ENCODE measurements at places on chromosomes 12 and 14.

GRCh38 chr12:38785381-38785780, 120.0 kb downstream of the CPNE8 start:
- no peak for DNase-seq

DNA sequence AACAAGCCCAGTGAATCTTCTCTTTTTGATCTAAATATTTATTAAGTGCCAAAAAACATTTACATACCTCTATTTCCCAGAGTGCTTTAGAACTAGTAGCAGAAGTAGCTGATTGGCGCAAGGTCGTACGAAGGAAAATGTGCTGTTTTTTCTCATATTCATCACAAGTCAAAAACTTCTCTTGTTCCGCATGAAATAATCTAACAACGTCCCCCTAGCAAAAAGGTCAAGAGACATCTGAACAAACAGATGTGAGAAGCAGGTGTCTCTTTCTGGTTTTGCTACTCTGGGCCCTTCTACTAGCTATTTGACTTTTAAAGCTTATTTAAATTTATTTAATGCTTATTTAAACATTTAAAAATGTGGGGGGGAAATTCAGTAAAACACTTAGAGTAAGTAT, 117.8 kb downstream of the ITPR2 start:
- DNase-seq: no peak

GRCh38 chr14:66360366-66360926, 125.7 kb upstream of the CCDC196 start:
- DNase-seq: no peak

DNA sequence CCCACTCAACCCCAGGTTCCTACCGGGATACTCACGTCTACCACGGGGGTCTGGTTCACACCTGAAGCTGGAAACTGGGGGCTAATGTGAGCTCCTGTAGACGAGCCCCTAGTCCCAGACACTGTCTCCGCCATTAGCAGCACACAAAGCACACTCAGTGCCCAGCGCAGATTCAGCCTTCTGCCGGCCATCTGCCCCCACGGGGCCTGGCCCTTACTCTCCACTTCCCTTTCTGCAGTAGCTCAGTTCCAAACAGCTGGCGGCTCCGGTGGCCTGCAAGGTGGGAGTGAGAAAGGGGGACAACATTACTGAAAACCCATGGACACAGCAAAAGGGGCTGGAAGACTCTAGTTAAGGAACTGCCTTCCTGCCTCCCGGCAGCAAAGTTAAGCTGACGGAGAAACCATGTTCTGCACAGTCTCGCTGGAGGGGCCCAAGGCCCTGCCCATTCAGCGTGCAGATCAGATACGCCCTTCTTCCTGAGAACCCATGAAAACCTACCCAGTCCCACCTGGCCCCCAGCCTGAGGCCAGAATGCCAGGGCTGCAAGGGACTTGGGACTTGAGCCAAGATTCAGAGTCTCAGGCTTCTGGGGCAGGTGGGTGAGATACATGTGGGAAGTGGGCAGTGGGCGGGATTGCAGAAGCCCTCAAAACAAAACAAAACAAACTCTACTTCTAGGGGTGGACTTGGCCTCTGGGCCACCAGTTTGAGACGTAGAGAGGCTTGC, 2.1 kb downstream of the SLC8B1 start:
- DNase-seq: no peak

GRCh38 chr14:35818346-35819115, 7.6 kb upstream of the BRMS1L start:
- DNase-seq: no peak

DNA sequence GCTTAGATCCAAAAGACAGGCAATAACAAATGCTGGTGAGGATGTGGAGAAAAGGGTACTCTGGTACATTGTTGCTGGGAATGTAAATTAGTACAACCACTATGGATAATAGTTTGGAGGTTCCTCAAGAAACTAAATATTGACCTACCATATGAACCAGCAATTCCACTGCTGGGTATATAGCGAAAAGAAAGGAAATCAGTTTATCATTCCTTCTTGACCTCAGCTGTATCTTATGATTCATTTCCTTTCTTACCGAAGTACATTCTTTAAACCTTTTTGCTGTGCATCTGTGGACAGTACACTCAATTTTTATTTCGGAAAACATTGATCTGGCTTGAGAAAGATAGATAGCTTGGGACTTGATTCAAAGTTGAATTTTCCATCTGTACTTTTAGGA, 183.2 kb upstream of the LRFN5 start:
- no peak for DNase-seq

- DNase-seq: no peak
Measured at GRCh38 chr14:81348061-81348460, 52.1 kb downstream of the STON2 start.

DNA sequence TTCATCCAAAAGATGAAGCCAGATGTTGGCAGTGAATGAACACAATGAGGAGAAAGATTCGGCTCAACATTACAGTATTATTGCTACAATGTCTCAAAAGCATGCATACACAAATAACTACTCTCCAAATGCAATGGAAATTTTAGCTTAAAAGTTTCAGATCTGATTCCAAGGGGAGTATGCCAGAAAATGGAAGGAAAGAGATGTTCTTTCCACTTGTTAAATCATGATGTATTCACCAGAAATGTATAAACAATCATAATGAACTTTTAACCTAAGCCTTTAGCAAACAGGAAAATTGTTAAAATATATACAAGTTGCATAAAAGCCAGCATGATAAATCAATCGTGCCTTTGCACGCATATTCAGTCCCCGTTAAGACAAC, 62.1 kb downstream of the SH2B3 start:
- no peak for DNase-seq

- DNase-seq: no peak
Measured at GRCh38 chr14:69464379-69464778, 20.1 kb upstream of the PLEKHD1 start.

GRCh38 chr12:11652351-11653040, 3.0 kb downstream of the ETV6 start:
- no peak for DNase-seq

- no peak for DNase-seq
Measured at GRCh38 chr12:120209851-120210250, 8.9 kb upstream of the RPLP0 start.

GRCh38 chr12:89756194-89756584, 47.6 kb upstream of the ATP2B1 start:
- DNase-seq: no peak
